NCI-H1105 (cell line): ENCODE measurements at places on chromosomes 1 and 21.
A peak's percentile ranks its signal among the peaks of the same experiment; 100 is the strongest.

DNA sequence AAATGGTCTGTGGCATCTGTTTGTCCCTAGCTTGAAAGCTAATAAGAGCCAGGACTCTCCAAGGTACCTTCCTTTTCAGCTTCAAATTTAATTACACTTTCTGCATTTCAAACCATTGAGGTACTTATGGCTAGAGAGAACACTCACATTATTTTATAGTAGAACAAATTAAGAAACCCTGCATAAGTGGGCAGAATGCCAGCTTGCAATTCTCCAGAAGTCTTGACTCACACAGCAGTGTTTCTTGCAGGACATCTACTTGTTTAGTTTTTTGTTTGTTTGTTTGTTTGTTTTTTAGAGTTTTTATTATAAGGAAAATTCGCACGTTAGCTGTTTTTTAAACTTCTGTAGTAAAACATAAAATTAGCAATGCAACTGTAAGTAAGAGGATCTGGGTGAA, 397.2 kb downstream of the NEGR1 start:
- DNase-seq = peak; percentile 16

DNA sequence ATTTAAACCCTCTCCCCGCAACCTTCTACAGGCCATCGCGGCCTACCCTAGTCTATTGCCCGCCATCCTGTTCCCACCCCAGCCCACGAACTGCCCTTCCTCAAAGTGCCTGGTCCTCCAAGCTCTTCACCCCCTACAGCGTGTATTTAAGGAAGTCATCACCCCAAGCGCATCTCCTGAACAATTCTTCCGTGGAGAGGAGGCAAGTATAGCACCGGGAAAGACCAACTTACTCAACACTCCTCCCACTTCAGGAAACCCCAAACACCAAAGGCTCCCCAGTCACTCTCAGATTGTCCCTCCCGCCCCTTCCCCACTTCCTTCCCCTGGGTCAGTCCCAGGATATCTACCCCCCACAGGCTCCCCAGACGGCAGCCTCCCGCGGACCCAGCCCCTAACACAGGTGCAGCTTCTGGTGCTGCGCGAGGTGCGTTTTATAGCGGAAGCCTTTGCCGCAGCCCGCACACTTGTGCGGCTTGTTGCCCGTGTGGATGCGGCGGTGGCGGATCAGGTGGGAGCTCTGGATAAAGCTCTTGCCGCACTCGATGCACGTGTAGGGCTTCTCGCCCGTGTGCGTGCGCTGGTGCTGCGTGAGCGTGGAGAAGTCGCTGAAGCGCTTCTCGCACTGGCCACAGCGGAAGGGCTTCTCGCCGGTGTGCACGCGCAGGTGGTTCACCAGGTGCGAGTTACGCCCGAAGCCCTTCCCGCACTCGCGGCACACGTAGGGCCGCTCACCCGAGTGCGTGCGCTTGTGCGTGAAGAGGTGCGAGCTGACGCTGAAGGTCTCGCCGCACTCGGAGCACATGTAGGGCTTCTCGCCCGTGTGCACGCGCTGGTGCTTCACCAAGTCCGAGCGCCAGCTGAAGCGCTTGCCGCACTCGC, 25.5 kb downstream of the ZNF697 start:
- no peak for DNase-seq

- DNase-seq = no peak
Measured at GRCh38 chr1:172421974-172422604, 1.6 kb downstream of the C1orf105 start.

- DNase-seq = no peak
Measured at GRCh38 chr1:37092937-37093336, 58.6 kb upstream of the GRIK3 start.

DNA sequence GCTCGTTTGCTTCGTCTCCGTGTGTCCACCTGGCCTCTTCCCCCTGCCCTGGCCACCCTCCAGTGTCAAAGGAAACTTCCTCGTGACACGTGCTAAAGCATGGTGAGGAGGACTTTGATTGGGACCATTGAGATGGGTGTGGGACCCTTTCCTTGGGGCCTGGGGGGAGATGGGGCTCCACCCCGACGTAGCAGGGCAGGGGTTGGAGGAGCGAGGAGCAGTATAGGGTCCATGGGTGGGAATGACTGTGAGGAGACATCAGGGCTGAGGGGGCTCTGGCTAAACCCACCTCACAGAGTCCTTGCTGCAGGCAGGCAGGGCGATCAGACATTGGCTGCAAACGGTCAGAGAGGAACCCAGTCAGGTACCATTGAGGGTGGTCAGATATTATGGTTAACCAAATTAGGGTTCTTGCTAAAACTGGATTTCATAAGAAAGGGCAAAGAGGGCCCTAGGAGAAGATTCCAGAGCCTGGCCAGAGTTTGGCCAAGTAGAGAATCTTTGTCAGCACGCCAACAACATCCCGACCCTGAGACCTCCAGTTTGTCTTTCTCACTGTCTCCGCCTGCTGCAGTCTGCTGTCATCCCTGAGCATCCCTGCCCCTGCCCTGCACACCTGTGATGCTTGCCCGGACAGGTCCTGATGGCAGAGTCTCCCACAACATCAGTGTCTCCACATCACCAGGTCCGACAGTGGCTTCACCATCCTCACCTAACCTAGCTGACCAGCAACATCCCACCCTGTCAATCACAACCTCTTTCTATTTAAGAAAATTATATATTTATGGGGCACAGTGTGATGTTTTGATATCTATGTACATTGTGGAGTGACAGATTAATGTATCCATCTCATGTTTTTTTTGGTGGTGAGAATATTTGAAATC, 8.0 kb downstream of the RNF187 start:
- DNase-seq = no peak

DNA sequence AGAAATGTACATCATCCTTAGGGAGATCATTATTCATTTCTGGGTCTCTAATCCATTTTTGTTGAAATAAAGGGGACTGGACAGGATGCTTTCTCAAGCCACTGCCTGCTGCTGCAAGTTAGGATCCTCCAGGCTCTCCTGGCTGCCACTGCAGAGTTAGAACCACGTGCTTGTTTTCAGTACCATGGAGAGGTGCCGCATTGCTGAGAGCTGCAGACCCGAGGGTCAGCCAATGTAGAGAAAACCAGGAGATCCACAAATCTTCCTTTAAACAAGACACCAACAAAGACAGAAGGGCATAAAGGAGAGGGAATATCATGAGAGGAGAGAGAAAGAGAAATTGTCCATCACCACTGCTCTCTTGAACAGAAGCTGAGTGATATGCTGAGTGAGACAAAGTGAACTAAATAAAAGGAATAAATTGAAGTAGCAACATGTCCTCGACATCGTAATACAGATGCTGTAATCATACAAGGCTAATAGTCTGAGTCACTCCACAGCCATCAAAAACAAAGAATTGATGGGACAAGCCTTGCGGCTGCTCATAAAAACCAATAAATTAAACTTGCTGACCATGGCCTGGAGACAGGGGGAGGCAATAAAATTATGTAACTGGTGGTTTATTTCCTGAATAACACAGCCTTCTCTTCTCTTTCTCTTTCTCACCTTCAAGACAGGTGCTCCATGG, 255.7 kb downstream of the OMA1 start:
- no peak for DNase-seq

- no peak for DNase-seq
Measured at GRCh38 chr1:204259782-204260181, 46.0 kb upstream of the GOLT1A start.

DNA sequence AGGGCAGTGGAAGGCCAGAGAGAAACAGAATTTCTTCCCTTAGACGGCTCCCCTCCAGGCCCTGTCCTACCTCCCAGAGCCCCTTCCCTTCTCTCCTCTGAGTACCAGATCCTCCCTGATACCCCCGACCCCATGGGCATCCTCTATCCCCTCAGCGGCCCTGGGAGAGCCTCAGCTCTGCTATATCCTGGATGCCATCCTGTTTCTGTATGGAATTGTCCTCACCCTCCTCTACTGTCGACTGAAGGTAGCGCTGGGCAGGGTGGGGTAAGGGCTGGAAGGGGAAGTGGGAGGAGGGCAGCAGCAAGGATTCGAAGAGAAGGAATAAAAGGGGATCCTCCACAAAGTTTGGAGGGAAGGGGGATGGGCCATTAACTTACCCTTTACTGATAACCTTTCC, 2.7 kb downstream of the FCER1G start:
- no peak for DNase-seq

DNA sequence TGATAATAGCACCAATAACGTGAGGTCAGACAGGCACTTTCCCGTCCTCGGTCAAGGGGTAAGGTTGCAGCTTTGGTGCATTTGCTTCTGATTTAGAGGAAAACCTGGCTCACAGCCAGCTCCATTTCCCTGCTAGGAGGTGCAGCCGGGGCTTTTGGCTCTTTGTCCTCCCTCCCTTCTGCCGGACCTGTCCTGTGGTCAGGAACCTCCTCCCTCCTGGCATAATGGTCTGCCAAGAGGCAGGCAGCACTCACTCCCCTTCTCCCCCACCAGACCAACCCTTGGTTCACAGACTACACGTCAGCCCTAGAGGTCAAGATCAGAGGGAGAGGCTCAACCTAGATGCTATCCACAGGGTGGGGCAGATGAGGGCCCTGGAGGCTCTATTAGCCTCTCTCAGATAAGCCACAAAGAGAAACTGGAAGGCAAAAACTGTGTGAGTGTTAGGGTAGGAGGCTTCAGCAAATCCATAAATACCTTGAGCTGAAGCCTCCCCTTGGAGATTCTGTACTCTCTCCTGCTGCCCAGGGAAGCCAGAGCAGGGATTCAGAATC, 64.8 kb downstream of the PLXNA2 start:
- DNase-seq = no peak

- DNase-seq = no peak
Measured at GRCh38 chr21:35677298-35677841, 383.0 kb downstream of the SETD4 start.

DNA sequence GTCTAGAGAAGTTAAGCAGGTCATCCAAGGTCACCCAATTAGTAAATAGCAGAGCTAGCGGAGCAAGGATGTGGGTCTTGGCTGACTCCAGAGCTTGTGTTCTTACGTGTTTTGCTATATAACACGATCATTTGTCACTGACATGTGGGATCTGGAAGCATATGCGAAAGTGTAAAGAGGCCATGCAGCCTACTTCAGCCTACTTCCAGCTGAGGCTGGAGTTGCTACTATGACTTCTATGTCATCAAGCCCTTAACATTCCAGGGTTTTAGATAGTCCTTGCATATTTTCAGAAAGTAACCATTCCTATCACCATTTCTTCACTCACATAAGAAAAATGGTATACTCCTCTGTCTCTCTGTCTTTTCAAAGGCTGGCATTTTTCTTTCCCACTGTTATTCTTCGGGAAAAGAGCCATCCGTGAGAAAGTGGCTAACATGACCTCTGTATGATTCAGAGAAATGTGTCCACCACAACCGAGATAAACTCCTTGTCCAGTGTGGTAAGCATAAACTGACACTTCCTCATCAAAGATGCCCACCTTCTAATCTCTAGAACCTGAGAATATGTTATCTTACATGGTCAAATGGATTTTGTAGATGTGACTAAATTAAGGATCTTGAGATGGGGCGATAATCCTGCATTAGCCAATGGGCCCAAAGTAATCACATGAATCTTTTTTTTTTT, 24.0 kb upstream of the ABL2 start:
- DNase-seq = no peak

DNA sequence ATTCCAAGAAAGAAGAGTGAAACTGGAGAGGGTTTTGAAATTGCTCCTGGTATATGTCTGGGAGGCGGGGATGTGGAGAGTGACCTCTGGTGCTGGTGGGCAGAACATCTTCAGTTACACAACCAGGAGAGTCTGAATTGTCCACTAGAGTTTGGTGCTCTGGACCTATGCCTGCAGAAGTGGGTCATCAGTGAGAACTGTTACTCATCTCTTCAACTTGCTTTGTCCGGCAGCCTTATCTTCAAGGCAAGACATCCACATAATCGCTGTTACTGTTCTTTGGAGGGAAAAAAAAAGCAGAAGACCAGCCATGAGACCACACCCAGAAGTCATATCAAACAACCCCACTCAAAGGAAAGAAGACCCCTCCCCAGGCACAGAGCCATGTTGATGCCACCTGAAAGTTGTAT, 14.9 kb downstream of the SH2D1B start:
- no peak for DNase-seq

GRCh38 chr1:69263921-69264391, 303.8 kb upstream of the LRRC7 start:
- peak; percentile 98 for DNase-seq

DNA sequence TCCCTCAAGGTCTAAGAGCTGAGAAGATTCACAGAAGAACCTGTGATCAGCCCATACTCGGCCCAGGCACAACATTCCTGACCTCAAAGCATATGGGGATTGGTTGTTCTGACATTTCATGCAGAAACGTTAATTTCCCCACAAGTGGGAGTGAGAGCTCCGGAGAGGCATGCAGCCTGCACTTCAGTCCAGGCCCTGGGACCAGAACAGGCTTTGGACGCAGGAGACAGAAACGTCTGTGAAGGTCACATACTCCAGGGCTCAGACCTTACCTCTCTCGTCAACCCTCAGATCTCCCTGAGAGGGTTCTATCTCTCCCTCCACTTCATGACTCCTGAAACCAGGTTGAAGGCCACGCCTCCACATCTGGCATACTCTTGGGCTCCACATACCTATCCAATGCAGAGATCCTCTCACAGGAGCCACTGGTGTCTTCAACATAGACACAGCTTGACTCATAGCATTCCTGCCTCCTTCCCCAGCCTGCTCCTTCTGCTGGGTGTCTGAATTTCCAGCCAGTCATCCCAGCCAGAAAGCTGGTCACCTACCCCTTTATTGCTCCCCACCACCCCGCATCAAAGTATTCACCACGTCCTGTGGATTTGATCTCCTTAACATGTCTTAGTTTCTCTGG, 149.2 kb downstream of the OMA1 start:
- DNase-seq = no peak

GRCh38 chr1:184513966-184514365, 127.1 kb downstream of the C1orf21 start:
- no peak for DNase-seq

- DNase-seq = no peak
Measured at GRCh38 chr1:24111262-24111995, 506 bp downstream of the MYOM3 start.

GRCh38 chr21:31078216-31078615, 39.9 kb upstream of the KRTAP19-8 start:
- no peak for DNase-seq

GRCh38 chr1:41241354-41241748, 755 bp downstream of the SCMH1 start:
- DNase-seq = peak; percentile 21

DNA sequence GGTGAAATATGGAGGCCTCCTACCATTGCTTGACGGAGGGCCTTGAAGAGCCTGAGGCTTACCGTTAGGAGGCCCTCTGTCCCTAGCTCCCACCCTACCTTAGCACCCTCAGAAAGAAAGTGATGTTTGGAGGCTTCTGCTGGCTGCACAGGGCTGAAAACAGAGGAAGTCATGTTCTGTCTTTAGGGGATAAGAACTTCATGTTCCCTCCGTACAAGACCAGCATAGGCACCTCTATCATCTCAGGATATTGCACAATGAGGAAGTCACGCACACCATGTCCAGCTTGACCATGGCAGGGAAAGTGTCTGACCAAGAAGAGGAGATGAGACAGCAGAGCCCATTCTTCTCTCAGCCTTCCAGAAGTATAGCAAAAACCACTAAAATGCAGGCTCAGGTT, 13.8 kb downstream of the ADORA3 start:
- no peak for DNase-seq

DNA sequence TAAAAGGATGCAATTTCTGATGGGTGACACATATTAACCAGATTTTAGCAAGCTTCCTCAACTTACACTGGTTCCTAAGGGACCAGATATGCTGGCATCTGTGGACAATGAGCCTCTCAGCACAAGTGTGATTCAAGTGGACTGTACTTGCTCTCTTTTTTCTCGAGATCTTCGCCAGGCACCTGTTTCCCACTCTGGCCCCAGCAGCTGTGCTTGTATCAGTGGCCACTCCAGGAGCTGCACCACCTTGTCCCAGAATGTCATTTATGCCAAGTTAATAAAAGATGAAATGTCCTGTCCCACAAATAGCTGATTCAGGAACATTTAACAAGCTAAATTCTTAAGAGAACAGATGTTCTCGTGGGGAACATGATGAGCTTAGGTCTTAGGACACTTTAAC, 14.6 kb downstream of the C1orf198 start:
- DNase-seq = no peak
